Naive thymus-derived CD8-positive, alpha-beta T cell (primary cell): ENCODE measurements at places on chromosomes 7 and 10.

- DNase-seq: no peak
These were observed 10.0 kb downstream of the BTBD16 start for GRCh38 chr10:122281018-122281626.

DNA sequence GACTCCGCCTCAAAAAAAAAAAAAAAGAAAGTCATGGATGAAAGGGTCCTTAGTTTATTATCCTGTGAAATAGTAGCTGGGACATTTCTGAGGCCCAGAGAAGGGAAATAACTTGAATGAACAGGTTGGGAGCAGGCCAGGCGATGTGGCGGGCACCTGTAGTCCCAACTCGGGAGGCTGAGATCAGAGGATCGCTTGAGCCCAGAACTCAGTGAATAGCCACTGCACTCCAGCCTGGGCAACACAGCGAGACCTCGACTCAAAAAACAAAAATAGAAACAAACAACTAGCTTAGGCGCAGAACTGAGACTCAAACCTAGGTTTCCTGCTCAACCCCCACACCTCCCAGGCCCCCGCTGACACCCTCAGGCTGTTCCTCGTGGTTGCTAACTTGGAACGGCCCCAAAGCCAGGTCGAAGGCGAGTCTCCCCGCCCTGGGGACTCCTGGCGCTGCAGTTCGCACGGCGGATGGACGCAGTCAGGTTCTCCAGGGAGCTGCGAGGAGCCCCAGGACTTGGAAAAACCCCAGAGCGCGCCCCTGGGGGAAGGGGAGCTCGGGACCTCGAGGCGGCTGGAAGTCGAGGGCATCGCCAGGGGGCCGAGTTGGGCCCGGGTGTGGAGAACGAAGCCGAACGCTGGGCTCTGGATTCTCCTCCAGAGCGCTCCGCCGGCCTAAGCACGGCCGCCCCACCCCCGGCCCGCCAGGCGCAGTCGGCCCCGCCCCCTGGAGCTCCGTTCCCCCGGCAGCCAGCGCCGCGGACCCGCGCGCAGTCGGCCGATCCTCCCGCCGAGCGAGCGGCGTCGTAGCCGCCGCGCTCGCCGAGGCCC, at the start of gene STOX1:
STOX1 (plus strand) TSS at position 768 of the 828 bp plus-strand sequence. CDS start 93 bp downstream, outside the sequence.
- DNase-seq: peak; percentile 18

GRCh38 chr10:7501157-7501556, 90.3 kb upstream of the SFMBT2 start:
- no peak for DNase-seq

DNA sequence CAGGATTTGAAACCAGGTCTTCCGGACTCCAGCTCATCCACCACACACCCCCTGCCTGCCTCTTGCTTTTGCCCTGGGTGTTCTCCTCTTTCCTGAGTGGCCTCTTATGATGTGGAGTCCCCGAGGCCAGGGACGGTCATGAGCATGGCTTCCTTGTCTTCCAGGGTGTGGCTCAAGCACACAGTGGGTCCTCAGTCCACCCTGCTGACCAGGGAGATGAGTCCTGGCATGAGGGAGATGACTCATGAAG, 32.8 kb downstream of the DNAJB12 start:
- no peak for DNase-seq

DNA sequence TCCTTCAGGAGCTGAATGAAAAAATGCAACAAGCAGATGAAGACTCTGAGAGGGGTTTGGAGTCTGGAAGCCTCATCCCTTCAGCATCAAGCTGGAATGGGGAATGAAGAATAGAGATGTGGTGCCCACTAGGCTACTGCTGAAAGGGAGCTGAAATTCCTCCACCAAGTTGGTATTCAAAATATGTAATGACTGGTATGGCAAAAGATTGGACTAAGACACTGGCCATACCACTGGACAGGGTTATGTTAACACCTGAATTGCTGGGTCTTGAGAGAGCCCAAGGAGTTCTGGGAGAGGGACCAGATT, 5.4 kb downstream of the IFIT2 start:
- DNase-seq: no peak

- DNase-seq: no peak
These were observed 193.3 kb upstream of the ZNF804B start for GRCh38 chr7:88566162-88566729.

DNA sequence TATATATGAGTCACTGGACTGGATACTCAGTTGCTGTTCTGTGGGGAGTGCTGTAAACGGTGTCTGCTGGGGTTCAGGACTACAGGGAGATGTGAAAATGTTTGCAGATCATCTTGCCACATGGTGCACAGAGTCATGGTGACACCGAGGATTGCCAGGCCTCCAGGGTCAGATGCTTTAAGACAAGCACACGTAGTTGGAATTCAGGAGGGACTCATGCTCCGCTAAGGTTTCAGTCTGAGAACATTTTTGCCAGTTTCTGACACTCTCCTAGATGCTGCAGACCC, 211.3 kb downstream of the CXCL12 start:
- no peak for DNase-seq

DNA sequence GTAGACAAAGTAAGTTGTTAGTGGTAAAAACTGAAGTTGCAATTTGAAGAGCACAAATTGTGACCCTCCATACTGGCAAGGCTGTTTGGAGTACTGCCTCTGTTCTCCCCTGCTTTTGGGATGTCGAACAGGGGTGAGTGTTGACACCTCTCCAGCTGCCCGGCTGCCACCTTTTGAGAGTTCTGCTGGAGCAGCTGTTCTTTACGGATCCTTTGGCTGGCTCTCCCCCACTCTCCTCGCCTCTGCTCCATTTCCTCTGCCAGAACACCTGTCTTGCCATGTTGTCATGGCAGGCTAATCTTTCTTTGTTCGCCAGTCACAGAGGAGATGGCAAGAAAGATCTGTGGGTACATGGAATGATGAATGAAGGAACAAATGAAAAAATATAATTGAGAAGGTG, 34.9 kb downstream of the INSYN2A start:
- DNase-seq: no peak

- DNase-seq: no peak
These were observed 1.4 kb downstream of the ST8SIA6 start for GRCh38 chr10:17453035-17453372.

DNA sequence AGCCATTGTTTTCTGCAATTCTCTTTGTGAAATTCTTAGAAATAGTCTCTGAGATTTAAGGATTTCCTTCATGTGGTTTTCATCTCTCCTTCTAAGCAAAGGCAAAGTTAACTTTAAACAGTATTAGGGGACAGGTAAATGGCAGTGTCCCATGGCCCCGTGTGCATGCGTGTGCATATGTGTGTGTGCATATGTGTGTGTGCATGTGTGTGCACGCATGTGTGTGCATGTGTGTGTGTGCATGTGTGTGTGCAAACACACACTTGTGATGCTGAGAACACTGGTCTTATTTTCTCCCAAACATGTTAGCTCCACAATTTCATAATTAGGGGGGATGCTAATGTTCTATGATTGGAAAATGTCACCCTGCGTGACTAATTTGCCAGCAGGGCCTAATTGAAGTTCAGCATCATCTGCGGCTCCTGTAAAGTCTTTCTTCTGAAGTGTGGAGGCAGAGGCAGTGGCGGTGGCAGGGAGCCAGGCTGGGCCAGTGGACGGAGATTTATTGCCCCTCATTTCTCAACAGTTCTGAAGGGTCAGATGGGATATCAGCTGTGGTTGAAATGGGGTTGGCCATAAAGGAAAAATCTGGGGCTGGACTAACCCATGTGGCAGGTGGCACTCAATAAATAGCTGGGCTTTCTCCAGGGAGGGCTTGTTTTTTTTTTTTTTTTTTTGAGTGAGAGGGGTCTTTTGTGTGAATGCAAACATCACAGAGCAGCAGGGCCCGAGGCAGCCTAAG, 289.3 kb upstream of the PODXL start:
- DNase-seq: no peak

DNA sequence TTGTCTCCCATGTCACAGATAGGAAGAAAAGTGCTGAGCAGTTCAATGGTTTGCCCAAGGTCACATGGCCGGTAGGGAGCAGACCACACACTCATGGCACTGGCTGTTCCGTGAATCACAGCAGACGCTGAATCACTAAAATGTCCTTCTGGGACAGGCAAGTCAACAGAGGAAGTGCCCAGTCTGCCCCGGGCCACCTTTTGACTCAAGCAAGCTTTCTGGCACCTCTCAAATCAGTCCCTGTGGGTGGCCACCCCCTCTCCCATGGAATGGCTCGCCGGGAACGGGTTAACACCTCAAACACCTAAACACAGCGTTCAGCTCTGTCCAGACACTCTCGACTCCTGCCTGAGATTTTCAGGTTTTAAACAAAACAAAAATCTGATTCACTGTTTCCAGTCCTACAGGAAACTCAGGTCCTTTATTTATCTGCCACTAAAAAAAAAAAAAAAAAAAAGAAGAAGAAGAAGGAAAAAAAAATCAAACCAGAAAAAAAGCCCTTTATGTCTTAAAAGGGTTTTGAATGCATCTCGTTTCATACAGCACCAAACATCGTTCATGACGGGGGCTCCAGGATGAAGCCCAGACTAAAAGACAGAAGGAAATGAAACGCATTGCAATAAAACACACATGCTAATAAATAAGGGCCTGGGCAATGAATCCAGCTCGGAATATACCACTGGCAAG, 15.5 kb downstream of the CARD11 start:
- no peak for DNase-seq

GRCh38 chr10:77350711-77351119, 286.9 kb downstream of the KCNMA1 start:
- no peak for DNase-seq

GRCh38 chr7:100127866-100128636, 1.3 kb downstream of the MBLAC1 start:
- DNase-seq: no peak

- DNase-seq: no peak
These were observed 63.8 kb downstream of the CCSER2 start for GRCh38 chr10:84392181-84392580.

- DNase-seq: peak; percentile 4
These were observed 85.2 kb downstream of the RTKN2 start for GRCh38 chr10:62183442-62183841.

GRCh38 chr7:130047831-130048230, 3.3 kb downstream of the ZC3HC1 start:
- no peak for DNase-seq

DNA sequence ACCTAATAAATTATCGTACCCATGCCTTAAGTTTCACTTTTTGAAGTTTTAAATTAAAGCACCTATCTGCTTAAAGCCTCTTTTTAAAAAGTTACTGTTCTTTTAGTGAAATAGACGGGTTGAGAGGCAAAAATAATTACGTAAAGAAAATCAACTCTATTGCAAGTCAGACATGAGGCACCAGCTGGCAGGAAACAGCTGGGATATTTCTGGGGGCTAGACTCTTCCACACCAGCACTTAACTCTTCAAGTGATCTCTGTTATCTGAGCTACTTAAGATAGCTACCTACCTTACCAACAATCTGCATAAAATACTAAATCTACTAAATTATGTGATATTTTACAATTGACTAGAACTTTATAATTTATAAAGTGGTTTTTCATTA, 35.8 kb downstream of the GBF1 start:
- no peak for DNase-seq

DNA sequence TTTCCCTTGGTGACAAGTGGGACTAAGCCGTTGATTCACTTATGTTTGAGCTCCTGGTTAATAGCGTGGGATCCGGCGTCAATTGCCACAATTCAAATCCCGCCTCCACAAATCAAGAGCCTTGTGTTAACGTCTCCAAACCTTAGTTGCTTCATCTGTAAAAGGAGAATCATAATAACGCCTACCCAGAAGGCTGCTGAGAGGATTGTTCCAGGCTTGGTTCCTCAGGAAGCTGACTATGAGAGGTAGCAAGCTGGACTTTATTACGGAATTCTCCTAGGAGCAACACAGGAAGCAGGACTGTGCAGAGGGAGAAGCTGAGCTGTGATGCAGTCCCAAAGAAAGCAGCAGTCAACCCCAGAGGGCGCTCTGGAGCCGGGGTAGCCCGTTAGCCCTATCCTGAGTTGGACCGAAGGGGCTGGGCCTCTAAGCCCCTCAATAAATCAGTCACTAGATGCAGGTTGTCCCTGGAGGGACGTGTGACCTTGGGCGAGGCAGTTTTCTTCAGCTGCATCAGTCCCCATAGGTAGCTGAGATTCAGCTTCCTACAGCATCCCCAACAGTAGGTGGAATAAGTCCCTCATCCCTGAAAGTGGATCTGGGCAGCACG, 6.9 kb upstream of the BAG3 start:
- DNase-seq: no peak

DNA sequence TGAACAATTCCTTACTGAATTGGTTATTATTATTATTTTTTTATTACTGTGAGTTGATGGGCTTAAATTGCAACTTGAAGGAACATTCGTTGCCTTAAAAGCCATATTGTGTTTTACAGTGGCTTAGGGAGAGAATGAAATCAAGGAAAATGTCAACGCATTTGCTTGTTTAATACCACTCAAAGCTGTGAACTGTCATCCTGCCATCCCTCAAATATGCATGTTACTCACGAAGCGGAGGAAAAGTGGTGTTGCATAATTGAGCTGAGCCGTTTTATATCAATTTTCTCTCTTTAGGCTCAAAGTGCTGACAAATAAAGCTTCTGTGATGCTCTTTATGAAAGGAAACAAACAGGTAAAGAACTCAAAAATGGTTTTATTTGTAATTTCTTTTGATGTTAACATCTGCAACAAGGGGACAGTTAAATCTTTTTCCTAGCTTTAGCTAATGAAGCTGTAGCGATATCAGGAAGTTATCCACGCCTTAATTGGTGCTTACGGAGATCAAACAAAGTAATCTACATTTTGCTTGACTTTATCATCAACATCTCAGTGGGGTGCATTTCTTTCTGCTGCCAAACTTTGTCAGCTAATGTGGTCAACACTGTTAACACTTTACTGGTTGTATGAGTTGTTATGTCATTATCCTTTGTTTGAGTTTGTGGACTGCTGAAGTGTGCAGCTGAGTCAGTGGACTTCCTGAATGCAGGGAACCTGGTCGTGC, 33.1 kb downstream of the GLRX3 start:
- DNase-seq: no peak

GRCh38 chr7:305410-306151, 15.6 kb downstream of the FOXL3 start:
- DNase-seq: no peak

DNA sequence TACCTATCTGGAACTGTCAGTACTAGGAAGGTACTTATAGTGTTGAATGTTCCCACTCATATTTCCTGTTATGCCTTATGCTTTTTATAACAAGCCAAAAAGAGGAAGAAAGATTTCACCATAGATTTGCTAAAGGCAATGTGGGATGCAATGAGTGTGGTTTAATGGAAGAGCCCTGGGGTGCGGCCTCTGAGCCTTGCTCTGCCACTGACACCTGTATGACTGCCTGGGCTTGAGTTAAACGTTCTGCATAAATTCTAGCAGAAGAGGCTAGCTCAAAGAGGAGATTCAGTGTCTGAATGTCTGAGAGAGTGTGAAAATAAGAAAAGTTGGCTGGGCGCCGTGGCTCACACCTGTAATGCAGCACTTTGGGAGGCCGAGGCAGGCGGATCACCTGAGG, 143.8 kb downstream of the TPST1 start:
- DNase-seq: no peak
